ENCODE measurements at places on chromosomes 4 and X.
A peak's percentile ranks its signal among the peaks of the same experiment; 100 is the strongest.

GRCh38 chrX:39337451-39337850 is 536.2 kb downstream of the MID1IP1 start:
- no peak for DNase-seq

DNA sequence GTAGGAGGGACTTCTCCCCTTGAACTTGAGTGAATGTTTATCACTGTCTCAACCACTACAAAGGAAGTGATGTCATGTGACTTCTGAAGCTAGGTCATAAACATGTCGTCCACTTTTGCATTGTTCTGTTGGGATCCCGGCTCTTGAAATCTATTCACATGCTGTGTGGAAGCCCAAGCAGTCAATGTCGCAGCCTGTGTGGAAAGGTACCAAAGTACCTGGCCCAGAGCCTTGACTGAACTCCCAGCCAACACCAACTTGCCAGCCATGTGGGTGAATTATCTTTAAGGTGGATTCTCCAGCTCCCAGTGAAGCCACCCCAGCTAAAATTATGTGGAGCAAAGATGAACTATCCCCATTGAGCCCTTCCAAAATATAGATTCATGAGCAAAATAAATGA is 85.0 kb upstream of the USP38 start:
- no peak for DNase-seq

GRCh38 chr4:76476571-76476970 is 41.5 kb downstream of the SHROOM3 start:
- DNase-seq: no peak

DNA sequence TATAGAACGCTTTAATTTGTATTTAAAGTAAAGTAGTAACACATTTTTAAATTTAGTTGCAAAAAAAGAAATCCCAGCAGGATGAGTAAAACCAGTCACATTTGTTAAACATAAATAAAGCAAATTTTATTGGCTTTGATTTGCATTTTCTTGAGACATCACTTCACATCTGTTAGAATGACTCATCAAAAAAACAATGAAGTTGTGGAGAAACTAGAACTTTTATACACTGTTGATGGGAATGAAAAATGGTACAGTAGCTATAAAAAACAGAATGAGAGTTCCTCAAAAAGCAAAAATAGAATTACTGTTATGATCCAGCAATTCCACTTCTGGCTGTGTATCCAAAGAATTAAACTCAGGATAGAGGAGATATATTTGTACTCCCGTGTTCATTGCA is 454.0 kb upstream of the KLHL4 start:
- DNase-seq: no peak

DNA sequence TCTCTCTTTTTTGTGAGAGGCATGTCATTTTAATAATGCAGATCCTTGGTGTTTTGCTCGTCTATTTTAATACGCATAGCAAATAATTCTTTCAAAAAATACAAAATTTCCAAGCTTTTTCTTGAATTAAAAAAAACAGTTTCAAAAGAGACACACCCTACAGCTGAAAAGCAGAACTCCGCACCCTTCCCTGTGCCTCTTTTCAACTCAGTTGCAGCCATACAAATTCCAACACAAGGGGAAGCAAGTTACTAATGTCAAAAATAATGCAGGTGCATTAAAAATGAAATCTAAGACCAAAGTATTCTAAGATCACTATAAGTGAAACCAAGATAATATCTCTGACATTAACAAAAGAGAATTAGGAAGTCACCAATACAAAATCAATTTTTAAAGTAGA is 66.6 kb downstream of the NR3C2 start:
- DNase-seq: no peak

- no peak for DNase-seq
Measured at GRCh38 chr4:103415801-103416200, 217.7 kb upstream of the CENPE start.

GRCh38 chr4:108240366-108240765 is 71.6 kb upstream of the LEF1 start:
- no peak for DNase-seq

- DNase-seq: no peak
Measured at GRCh38 chrX:31165241-31166035, 93.6 kb upstream of the FTHL17 start.

DNA sequence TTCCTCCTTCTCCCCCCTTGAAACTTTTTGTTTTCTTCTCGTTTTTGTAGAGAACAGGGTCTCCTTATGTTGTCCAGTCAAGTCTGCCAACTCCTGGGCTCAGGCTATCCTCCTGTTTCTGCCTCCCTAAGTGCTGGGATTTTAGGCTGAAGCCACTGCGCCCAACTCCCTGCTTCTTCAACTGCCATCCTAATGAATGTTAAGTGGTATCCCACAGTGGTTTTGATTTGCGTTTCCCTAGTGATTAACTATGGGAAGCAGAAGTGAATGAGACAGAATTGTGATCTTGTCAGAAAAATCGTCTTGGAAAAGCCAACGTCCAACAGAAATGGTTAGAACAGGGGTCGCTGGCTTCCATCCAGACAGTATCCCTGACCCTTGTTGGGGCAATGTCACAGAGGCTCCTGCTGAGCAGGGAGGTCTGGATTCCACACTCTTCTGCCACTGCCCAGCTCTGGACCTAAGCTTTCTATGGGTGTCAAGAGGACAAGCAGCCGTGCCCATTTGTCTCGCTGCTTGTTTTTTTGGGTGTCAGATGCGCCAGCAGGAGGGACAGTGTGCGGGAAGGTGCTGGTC is 869 bp upstream of the ADD1 start:
- DNase-seq: peak; percentile 1

- no peak for DNase-seq
Measured at GRCh38 chrX:53261355-53261972, 19.9 kb downstream of the IQSEC2 start.

GRCh38 chrX:140501940-140502468 is 2.9 kb downstream of the SOX3 start:
- no peak for DNase-seq

DNA sequence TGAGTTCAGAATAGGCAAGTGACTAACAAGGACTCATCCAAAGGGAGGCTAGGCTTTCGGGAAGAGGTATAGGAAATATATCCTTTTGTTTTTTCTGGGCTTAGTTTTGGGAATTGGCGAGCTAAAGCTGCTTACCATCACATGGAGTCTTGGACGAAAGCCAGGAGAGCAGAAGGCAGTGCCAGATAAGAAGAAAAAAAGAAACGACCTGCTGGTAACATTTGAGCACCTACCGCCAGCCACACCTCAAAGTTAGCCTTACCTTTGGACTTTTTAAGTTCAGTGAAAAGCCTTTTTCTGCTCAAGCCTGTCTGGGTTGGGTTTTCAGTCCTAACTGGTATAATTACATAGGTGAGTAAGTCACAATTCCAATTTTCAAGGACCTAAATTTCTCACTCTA is 85.1 kb upstream of the LCORL start:
- DNase-seq: no peak

DNA sequence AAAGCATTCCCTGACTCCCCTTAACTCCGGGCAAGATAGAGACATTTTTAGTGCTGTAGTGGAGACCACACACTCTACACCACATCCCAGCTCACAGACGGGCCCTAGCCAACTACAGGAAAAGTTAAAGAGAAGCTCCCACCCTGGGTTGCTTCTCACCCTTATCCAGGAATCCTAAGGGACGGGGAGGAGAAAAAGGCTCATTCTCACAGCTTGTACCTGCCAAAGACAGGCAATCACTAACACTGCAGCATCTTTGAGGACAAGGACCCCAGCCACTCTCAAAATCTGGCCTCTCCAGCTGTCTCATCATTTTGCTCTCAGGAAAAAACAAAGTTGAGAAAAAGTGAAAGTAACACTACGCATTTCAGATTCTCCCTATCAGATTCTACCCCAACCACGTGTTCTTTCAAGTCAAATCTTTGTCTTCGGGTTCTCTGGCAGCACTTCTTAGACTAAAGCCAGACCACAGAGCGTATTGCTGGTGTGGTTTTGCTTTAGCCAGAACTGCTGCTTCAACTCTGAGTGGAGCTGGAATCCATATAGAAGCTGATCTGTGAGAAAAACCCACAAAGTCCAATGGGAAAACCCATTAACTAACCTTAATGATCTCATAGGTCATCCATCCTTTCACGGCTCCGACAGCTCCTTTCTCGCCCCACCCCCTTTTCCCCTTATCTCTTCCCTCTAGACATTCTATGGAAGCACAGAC is 605.9 kb upstream of the DIPK2B start:
- peak; percentile 46 for DNase-seq

- DNase-seq: no peak
Measured at GRCh38 chrX:31420711-31421151, 348.9 kb upstream of the FTHL17 start.

DNA sequence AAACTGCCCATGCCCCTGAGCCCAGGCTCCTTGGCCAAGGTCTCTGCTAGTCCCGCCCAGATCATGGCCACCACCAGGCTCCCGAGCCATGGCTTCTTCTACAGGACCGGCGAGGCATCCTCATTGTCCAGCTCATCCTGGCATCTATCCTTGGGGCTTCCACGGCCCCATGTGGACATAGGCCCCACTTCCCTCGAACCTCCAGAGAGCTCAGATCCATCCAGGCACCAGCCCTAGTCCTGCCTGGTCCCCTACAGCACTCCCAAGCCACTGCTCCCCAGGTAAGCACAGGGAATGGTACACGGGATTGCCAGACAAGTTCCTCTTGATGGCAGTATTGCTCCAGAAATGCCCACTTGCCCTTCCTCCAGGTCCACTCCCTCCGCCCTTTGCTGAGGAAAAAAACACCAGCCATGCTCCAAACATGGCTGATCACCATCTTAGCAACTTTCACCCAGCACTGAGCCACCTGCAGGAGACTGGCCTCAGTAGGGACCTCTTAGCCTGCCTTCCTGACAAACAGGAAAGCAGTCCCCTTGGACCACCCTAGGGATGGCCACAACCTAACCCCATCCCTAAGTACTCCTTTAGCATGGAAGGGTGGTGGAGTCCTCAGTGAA is 272.1 kb upstream of the AGTR2 start:
- DNase-seq: no peak

DNA sequence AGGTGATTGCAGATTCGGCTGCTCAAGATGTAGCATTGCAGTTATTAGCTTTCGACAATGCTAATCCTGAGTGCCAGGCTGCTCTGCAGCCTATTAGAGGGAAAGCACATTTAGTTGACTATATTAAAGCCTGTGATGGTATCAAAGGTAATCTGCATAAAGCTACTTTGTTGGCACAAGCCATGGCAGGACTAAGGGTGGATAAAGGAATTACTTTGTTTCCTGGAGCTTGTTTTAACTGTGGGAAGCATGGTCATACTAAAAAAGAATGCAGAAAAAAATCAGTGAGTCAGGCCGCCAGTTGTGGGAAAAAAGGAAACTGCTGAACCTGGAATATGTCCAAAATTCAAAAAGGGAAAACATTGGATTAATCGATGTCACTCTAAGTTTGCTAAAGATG is 154.9 kb upstream of the TECRL start:
- DNase-seq: no peak

DNA sequence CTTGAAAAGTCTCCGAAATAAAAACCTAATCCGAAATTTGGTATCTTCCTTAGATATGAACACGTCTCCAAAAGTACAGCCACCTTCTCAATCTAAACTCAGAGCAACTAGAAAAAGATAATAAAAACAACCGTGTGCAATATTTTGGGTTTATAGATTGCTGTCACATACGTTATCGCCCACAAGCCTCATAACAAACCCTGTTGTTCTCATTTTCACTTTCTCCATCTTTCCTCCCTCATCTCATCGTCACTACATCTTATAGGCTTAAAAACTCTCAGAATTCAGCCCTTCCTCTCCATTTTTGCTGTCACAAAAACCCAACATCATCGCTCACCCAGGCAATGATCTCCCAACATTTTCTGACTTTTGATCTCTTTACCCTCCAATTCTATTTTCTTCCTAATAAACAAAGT is 448 bp upstream of the SCFD2 start:
- DNase-seq: no peak

All from activated naive CD4-positive, alpha-beta T cell treated with Interleukin-2 at 50 U/mL for 16 hours (primary cell).